Upper lobe of right lung (tissue), 1 donor: ENCODE measurements at places on chromosomes 16 and 17. TPM values are rescaled to one million over a fixed set of nuclear protein-coding genes. Genes with fewer than 3 reads are reported as not detected.

ZNF764 gene
- total RNA-seq = 10.6 TPM

KRTAP9-8 gene
- not detected for total RNA-seq

YBX2 gene
- total RNA-seq = not detected

TAT gene
- total RNA-seq = not detected

HLF gene
- total RNA-seq = 31.8 TPM

CLDN6 gene
- not detected for total RNA-seq

ACAP1 gene
- total RNA-seq = 23.2 TPM

KCNJ2 gene
- total RNA-seq = 18.1 TPM

BOLA2B gene
- total RNA-seq = 59.3 TPM

CENPT gene
- total RNA-seq = 30.0 TPM

PMP22 gene
- 157 TPM for total RNA-seq

MMP2 gene
- total RNA-seq = 353 TPM

KCNJ12 gene
- 2.5 TPM for total RNA-seq

DNA sequence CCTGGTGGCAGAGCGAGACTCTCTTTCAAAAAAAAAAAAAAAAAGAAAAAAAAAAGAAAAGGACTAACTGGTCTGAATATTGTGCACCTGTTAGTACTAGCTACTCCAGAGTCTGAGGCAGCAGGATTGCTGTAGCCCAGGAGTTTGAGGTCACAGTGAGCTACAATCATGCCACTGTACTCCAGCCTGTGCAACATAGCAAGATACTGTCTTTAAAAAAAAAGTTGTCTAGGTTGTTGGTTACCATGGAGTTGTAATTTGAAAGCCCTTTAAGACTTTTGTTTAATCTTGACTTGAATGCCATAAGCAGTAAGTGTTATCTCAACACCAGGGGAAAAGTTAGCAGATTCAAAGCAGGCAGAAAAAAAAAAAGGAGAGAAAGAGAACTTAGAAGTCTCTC, 10.9 kb upstream of the C16orf54 start:
- DNase-seq = no peak

DNA sequence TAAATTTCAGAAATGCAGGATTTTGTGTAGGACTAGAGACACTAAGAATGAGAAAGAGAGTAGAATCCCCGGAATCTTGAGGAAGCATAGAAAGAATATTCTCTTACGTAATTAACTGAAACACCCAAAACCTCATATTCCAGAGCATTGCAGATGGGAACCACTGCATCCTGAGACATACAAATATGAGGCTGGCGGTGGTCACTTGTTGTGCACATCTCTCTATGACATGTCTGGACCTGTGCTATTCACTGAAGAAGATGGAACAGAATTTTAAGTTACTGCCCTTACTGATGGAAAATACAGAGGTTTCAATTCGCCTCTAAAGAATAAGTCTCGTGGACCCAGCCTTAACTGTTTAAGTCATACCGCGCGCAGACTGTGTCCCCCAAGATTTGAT, 806 bp downstream of the RAD51C start:
- no peak for DNase-seq

GRCh38 chr17:21177854-21178600, 35.9 kb downstream of the TMEM11 start:
- peak; percentile 18 for DNase-seq

DNA sequence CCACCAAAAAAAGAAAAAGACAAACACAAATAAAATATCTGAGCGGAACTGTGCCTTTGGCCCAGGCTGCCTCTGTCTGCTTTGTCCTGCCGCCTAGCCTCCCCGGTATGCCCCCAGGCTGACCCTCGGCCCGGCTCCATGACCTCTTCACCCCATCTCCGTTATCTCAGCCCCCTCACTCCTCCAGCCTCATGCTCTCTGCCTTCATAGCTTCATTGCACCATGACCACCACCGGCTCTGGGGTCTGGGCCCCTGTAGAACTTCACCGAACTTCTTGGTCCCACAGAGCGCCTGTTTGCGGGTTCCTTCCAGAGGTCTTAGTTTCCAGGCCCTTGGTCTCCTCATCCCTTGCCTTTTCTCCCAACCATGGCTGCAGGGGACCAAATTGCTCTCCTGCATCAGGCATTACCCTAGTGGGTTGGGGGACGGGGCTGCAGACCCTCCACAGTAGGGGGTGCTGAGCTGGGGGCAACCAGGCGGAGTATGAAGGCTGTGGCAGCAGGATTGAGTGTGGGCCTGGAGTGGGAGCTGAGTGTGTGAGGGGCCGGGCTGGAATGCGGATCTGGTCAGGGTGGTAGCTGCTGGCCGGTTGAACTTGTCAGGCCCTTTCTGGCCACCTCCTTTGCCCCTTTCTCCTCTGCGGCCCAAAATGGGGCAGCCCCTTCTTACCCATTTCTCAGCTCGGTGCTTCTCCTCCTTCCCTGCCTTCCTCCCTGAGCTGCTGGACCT, 6.9 kb downstream of the HIRIP3 start:
- DNase-seq = peak; percentile 67

DNA sequence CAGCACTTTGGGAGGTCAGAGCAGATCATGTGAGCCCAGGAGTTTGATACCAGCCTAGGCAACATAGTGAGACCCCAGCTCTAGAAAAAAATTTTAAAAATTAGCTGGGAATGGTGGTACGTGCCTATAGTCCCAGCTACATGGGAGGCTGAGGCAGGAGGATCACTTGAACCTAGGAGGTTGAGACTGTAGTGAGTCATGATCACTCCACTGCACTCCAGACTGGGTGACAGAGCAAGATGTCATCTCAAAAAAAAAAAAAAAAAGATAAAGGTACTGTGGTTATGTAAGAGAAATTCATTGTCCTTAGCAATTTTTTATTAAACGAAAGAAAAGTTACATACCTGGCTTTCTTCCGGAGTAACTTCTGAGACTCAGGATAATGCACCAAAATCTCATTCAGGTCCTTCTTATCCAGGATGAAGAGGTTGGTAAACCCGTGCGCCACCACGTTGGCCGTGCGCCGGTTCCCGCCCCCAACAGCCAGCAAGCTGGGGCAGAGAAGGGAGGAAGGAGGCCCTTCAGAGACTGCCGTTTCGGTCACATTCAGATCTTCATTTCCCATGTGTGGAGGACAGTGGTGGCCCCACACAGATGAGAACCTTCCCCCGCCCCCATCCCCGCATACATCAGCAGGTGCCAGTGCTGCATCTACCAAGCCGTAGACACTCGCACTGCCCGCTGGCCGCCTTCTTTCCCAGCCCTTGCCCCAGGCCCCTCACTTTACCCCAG, 73.7 kb downstream of the CNGB1 start:
- peak; percentile 76 for DNase-seq

GRCh38 chr17:50949128-50949988, 83.2 kb upstream of the TOB1 start:
- no peak for DNase-seq

- no peak for DNase-seq
Observed at GRCh38 chr16:77579351-77579891, 142.9 kb upstream of the NUDT7 start.

DNA sequence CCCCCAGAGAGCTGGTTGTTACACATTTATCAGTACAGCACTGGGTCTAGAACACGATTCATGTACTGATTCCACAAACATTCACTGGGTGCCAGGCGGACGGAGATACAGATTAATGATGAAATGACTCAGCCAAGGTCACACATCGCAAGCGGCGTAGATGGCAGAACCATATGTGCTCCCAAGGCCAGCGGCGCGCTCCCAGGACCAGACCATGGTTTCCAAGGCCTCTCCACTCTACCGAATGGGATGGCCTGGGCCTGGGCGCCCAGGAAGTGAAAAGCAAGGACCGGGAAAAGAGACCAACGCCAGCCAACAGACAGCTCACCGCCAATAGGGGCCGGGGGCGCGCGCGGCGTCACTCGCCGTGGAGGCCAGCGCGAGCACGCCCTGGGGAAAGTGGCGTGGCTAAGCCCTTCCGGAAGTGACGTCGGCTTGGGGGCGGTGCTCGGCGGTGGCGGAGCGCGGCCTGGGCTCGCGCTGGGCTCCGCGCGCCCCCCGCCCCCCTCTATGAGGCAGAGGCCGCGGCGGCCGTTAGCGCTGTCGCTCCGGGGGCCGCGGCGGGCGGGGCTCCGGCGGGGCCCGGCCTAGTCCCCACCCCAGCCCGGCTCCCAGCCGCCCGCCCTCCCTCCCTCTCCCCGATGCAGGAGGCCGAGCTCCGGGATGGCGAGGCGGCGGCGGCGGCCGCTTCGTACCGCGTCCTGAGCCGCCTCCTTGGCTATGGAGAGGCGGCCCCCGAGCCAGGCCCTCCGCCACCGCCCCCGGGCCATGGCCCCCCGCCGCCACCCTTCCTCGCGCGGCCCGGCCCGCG, at the start of gene SOCS7:
Gene SOCS7 (plus strand): TSS at position 433 of the 811 bp plus-strand sequence. CDS start 209 bp downstream, at position 642.
- DNase-seq = peak; percentile 97

DNA sequence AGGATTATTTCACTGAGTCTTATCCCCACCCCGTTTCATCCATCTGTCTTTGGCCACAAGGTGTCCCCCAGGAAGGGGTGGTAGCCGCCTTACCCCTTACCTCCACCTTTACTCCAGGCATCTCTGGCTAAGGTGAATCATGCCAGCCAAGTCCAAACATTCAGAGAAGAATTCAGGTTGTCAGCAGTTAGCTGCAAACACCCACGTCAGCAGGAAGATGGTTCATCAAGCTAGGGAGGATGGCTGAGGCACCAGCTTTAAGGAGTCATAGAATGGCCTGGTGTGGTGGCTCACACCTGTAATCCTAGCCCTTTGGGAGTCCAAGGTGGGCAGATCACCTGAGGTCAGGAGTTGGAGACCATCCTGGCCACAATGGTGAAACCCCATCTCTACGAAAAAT, 61.0 kb downstream of the RBFOX1 start:
- DNase-seq = no peak

DNA sequence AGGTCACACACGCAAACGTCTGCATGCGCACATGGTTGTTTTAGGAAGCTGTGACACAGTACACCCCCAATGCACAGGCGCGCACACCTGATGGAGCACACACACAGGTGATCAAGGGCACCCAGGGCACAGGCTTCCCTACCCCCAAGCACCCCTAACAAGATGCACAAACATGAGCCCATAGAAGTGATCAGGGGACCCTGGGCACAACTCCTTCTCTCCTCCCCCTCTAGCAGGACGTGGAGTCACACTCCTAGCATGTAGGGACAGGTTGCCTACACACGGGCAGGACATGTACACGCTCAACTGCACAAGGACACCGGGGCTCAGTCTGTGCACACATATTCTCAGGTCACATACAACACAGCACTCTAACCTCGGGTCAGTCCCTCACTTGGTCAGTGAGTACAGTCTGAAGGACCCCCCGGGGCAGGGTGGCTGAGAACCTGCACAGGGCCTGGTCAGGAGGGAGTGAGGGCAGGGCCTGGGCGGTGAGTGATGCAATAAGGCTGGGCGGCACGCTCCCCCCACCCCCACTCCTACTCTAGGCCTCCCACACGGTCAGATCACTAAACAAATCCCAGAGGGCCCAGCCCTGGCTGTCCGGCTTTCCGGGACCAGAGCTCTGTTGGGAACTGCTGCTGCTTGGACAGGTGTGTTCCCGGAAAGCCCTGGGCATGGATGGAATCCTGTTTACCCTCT, 751 bp upstream of the DOC2B start:
- DNase-seq = peak; percentile 83

DNA sequence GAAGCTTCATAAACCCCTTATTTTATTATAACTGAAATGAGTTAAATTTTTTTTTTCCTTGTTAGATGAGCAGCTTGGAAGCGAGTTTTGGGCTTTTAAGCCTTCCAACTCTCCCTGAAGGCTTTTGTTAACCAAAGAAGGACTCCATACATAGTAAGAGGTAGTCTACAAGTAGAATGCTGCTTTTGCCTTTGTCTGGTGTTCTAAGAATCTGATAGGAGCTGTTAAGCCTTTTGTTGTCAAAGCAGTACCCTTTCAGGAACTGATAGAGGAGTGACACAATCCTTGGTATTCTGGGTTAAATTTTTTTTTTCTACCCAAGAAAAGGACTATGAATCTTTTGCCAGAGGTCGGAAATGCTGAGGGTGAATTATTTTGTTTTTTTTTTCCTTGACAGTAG, 26.1 kb downstream of the MAP2K4 start:
- no peak for DNase-seq
